ENCODE measurements at places on chromosomes 7 and 10.

DNA sequence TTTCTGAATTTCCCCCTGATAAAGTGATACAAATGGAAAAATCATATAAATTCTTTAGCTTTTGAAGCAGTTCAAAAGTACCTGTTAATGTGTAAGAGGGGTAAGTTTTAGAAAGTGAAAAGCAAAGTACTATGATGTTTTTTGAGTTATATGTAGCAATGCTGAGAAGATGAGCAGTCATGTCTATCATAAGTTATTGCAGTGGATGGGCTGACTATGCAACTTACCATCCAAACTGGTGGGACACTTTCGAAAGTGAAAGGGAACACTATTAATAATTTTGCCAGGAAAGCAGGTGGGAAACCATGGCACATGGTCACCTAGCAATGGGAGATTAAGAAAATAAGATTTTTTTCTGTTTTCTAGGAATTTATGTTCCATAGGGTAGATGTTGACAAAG, 4.1 kb downstream of the MINPP1 start:
- DNase-seq, result no peak

DNA sequence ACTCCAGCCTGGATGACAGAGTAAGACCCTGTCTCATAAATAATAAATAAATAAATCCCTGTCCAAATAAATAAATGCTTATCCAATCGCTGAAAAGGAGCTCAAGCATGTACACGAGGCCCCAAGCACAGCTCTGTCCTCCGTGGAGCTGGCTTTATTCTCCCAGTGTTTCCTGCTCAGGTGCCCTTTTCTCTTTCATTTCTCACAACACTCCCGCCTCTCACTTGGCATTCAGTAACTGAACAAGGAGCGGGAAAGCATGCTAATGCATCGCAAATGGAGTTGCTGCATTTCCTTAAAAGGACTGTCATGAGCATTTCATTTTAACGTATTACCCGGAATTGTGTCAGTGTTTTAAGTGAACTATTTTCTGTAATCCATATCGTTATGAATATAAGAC, 210.9 kb upstream of the C7orf33 start:
- DNase-seq, result no peak

DNA sequence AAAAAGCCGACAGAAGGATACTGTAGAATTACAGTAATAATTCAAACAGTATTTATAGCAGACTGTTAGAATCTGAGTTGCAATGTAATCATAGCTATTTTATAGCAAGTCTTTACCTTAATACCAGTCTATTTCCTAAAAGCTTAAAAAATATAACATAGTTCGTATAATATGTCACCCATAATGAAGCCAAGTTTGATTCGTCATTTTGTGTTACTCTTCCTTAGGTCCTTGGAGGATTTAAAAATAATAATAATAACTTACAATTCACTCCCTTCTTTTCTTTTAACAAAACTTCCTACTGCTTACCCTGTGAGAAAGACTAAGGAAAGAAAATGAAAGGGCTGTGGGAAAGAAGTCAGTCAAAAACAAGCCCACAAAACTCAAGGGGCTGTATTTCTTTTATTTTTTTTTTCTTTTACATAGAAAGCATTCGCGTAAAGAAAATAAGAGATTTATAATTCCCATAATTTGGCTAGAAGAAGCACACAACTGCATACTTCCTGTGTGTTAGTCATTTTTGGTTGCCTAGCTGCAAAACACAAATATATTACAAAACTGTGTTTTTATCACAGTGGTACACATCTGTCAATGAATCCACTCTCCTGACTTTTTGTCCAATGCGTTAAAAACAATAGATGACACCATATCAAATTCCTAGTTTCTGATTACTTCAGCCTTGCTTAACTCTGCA, 187.2 kb upstream of the CELF2 start:
- DNase-seq, result peak; percentile 95

GRCh38 chr7:88111954-88112471, 107.8 kb downstream of the SRI start:
- peak; percentile 96 for DNase-seq

GRCh38 chr10:12656518-12657142, 307.3 kb downstream of the CAMK1D start:
- peak; percentile 27 for DNase-seq

DNA sequence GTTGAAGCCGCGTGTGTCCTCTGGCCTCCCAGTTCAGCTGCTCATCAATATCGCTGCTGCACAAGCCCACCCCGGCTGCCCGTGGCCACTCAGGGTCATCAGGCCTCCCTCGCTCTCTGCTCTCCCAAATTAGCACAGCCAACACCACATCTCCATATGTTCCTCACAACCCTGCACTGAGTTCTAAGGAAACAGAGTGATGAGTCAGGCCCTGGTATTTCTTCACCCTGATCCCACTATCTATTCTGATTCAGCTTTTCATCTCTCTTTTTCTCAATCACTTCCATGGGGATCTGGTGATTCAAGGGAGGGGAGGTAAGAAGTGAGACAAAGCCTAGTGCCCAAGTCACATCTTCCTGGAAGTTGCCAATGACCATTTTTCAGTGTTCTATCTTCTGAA, 23.8 kb downstream of the CYTH3 start:
- no peak for DNase-seq

- DNase-seq, result peak; percentile 46
Observed at GRCh38 chr7:47827871-47828270, 120.4 kb downstream of the PKD1L1 start.

DNA sequence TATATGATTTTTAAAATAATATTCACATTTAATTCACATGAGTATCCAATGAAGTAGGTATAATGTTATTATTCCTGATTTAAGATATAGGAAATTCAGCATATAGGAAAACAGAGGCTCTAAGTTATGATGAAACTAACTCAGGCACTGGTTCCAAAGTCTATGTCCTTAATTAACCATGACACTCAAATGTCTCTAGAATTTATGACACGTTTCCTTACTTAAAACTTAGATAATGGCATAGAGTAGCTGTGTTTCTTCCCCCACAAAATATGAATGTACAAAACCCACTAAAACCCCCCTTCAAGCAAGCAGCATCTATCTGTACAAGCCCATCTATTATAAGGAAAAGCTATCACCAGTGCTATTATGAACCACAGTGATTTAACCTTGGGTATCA, 72.9 kb upstream of the CDK1 start:
- DNase-seq, result no peak

DNA sequence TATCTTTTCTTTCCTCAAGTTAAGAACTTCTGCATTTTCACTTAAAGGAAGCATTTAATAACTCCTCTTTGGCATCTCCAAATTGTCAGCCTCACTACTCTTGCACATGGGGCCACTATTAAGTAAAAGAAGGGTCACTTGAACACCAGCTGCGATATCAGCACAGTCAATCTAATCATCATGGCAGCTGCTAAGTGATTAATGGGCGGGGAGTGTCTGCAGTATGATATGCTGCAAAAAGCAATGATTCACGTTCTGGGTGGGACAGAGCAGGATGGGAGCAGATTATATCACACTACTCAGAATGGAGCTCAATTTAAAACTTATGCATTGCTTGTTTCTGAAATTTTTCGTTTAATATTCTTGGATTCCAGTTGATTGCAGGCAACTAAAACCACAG, 447.4 kb upstream of the PFKP start:
- DNase-seq, result peak; percentile 7

DNA sequence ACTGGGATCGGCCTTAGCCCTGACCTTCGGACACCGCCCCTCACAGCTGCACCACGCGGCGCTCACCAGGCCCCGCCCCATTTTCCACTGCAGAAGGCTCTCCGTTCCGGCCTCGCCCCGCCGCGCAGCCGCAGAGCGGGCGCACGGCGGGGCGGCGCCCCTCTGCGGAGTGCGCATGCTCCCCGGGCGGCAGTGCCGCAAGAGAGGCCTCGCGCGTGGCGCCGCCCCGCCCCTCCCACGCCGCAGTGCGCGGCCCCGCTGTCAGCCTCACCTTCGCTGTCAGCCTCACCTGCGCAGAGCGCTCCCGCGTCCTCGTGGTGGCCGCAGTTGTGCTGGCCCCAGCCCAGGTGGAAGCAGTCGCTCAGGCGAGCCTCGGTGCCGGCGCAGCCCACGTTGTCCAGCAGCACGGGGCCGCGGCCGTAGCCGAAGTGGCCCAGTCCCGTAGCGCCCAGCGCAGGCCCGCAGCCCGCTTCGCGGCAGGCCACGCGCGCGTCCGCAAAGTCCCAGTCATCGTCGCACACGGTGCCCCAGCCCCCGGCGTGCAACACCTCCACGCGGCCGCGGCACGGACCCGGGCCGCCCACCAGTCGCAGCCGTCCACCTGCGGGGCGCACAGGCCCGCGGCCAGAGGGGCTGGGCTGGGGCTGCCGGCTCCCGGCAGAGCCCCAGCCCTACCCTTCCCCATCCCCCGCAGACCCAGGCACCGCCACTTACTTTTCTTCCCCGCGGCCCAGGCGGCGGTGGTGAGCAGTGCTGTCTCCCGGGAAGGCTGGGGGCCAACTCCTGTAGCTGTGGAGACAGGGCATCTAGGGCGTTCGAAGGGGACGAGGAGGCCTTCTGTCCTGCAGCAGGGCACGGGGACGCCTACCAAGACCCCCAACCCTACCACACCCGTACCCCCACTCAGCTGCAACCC, 16.1 kb downstream of the SSC4D start:
- DNase-seq, result peak; percentile 98

GRCh38 chr10:60082744-60083344, 176.5 kb upstream of the CCDC6 start:
- DNase-seq, result no peak

- no peak for DNase-seq
Observed at GRCh38 chr7:28773423-28774145, 184.5 kb downstream of the TRIL start.

DNA sequence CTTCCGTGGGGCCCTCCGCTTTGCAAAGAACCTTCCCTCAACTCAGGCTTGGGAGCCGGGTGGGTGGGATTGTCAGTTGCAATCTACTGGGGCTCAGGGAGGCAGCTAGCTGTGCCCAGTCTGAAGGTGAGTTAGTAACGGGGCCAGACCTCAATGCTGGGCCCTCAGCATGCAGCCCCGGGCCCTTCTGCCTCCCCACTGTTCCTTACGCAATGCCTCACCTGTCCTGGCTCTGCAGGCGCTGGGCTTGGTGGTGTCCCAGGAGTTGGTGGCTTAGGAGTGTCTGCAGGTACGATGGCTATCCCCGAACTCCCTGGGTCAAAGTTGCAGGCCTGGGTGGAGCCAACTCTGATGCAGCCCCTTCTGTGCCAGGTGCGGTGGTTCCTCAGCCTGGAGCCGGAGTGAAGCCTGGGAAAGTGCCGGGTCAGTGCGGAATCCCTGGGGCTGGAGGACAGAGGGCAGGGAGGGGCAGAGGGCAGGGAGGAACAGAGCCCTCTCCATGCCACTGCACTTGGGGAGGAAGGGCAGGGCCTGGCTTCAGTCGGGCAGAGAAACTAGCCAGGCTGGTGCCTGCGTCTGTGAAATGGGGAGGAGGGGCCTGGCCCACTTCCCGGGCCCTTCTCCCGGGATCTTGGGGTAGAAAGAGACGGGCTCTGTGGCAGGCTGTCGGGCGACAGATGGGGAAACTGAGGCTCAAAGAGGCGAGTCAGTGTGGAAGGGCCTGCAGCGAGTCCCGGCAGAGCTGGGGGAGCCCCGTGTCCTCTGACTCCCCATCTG, 15.0 kb downstream of the ELN start:
- no peak for DNase-seq

GRCh38 chr10:10845185-10845584, 172.5 kb upstream of the CELF2 start:
- peak; percentile 86 for DNase-seq

DNA sequence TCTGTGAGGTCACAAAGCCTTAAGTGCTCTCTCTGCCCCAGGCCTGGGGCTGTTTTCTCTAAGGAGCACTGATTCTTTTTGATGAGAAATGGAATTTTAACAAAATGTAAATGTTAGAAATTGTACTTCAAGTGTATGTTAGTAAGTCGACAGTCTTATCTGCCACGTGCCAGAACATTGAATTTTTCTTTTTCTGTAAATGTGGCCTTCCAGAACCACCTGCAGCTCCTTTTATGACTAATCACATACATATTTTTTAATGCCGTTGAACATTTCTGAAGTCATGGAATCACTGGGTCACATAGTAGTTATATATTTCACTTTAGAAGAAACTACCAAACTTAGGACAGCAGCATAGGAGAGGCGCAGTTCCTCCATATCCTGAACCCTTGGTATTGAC, 38.0 kb downstream of the UBE3C start:
- no peak for DNase-seq

DNA sequence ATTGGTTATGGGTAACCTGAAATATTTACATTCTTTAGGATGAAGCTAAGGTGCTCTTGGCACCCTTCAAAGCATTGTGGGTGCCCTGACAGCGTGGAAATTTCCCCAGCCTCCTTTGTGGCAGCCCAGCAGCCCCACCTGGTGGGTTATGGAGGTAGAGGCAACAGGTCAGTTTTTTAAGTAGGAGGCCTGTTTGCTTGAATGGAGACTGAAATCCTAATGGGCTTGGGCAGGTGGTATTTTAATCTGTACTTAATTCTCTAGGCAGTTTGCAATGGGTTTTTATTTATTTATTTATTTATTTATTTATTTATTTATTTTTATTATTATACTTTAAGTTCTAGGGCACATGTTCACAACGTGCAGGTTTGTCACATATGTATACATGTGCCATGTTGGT, 139.4 kb downstream of the EPC1 start:
- no peak for DNase-seq

DNA sequence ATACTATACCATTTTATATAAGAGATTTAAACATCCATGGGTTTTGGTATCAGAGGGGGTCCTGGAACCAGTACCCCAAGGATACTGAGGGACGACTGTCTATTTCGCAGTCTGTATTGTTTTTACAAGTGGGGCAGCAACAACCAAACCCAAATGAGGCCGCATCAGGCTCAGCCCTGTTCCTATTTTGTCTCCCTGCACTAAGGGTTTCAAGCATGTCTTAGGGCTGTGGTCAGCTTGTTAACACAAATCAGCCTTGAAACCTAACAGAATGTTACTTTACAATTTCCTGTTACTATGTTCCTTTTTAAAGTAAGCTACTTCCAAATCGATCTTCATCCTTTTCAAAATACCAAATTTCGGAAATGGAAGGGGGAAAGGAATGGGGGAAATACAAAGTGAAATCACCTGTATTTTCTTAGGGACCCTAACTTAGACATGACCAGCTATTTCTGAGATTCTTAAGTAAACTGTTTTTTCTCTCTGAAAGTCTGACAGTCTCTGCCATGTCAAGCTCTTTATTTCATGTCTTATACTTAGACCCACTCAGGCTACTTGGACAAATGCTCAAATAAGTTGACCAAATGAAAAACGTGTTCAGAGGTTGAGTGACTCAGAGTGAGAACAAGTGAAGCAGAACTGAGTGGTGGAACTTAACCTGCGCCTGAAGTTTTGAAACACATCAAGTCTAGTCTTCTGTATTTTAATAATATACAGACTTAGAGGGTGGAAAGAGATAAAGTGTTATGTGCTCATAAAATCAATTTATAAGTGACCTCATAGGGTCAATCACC, 75.8 kb downstream of the C1GALT1 start:
- DNase-seq, result peak; percentile 23

GRCh38 chr10:85927952-85928665, 438.5 kb downstream of the GRID1 start:
- DNase-seq, result no peak

DNA sequence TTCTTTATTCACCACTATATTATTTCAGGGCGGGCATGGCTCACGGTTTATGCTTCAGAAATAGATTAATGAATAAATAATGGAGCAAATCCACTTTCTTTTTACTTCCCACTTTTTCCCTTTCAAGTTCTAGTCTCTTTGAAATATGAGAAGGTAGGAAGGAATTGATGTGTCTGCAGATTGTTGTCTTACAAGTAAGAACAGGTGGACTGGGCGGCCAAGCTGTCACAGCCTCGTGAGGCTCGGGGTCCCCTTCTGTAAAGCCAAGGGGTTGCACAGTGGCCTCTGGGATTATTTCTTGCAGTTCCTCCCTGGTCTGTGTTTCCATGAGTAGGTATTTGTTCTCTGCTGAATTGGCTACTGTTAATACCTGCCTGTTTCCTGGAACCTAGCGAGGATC, 11.2 kb downstream of the VWA2 start:
- DNase-seq, result no peak

- no peak for DNase-seq
Observed at GRCh38 chr10:81216949-81217348, 658.0 kb upstream of the NRG3 start.
